Stimulated activated CD4-positive, alpha-beta T cell treated with anti-CD3 and anti-CD28 coated beads, Interleukin-1b, Interleukin-23, amount 100 ng/mL, for 4 hours (primary cell): ENCODE measurements at places on chromosomes 3 and 15.

DNA sequence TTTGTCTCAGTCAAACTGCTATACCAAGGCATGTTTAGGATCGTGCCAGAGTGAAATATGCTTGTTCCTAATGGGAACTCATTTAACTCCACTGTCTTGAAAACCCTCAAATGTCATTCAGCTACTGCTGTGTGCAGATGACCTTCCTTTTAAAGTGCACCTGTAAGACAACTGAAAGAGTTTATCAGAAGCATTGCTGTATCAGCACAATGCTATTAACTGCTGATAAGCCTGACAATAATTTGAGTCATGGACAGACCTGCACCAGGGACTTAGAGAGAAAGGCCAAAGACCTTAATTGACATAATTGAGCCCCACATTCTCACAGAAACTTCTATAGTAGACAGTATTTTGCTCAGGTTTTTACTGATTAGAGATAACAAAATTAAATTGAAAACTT is 557.9 kb downstream of the DIPK2A start:
- no peak for DNase-seq

- no peak for DNase-seq
These were observed 23.6 kb upstream of the CSPG4 start for GRCh38 chr15:75736256-75736655.

DNA sequence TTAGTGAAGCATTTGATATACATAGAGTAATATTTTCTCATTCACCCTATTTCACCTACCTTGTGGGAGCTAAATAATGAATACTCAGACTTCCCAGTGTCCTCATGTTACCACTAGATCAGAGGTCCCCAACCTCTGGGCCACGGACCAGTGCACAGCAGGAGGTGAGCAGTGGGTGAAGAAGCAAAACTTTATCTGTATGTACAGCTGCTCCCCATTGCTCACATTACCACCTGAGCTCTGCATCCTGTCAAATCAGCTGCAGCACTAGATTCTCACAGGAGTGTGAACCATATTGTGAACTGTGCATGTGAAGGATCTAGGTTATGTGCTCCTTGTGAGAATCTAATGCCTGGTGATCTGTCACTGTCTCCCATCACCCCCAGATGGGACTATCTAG is 79.4 kb downstream of the RETNLB start:
- no peak for DNase-seq

DNA sequence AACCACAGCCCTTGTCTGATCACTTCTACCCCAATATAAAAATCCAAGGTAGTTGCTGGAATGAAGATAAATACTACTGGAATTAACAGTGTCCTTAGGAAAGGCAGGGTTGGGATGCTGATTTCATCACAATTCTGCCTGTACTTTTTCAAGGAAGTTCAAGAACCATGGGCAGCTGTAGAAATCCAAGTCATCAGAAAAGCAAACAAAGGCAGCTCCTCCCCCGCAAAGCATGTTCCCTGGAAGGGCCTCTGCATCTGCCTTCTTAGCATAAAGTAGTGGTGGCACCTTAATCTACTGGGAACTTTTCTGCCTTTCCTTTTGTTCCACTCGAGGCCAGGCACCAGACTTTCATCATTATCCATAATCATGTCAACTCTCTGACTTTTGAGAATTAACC is 54.4 kb downstream of the ERC2 start:
- no peak for DNase-seq

GRCh38 chr15:73330206-73331051 is 38.3 kb downstream of the HCN4 start:
- DNase-seq: no peak

GRCh38 chr3:192758654-192759053 is 31.3 kb upstream of the FGF12 start:
- no peak for DNase-seq

GRCh38 chr3:185317674-185318073 is 45.3 kb upstream of the MAP3K13 start:
- DNase-seq: no peak

DNA sequence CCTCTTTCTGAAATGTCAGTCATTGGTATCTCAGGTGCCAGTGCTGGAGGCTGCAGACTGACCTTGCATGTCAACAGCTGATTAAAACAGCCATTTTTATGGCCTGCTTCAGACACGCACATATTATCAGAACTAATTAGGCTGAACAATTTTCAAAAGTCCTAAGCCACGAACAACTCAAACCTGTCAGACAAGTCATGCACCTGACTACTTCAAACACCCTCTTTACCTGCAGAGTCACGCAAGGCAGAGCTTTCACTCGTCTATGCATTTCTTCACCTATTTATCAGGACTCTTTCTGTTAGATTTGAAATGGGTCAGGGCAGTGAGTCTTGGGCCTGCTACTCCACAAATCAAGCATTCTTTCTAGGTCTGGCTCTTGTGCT is 26.7 kb downstream of the CLK3 start:
- DNase-seq: no peak

- DNase-seq: peak; percentile 47
These were observed 156.7 kb downstream of the KLF13 start for GRCh38 chr15:31483053-31483985.

DNA sequence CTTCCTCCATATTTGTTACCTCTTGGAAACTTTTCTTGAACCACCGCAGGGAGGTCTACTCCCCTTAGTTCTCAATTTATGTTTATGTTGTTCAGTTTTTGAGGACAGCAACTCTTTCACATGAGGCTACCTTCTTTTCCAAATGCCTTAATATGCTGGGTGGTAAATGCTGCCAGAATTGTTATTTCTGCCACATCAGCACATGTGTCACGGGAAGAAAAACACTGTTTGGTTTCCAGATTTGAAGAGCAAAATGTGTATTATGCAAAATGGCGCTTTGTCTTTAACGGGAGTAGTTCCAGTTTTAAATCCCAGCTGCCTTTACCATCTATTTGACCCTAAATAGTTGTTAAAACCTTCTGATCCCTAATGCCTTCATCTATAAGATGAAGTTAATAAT is 606.2 kb upstream of the TBL1XR1 start:
- no peak for DNase-seq

- no peak for DNase-seq
These were observed 52.6 kb downstream of the CNTN3 start for GRCh38 chr3:74561881-74562280.

DNA sequence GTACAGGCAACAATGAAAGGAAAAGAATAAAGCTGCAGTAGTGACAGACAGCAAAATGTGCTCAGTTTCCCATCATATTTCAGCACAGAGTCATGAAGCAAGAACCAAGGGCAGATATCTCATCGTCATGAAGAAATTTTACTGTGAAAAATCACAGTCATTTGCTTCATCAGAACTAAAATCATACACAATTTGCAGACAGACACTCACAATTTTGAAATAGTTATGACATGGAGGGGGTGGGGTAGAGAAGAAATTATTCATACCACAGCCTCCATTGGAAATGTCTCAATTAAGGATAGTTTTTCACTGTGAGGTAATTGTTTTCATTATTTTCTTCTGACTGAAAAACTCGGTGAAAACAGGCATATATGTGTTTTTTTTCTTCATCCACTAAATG is 78.8 kb upstream of the CNTN3 start:
- DNase-seq: no peak

DNA sequence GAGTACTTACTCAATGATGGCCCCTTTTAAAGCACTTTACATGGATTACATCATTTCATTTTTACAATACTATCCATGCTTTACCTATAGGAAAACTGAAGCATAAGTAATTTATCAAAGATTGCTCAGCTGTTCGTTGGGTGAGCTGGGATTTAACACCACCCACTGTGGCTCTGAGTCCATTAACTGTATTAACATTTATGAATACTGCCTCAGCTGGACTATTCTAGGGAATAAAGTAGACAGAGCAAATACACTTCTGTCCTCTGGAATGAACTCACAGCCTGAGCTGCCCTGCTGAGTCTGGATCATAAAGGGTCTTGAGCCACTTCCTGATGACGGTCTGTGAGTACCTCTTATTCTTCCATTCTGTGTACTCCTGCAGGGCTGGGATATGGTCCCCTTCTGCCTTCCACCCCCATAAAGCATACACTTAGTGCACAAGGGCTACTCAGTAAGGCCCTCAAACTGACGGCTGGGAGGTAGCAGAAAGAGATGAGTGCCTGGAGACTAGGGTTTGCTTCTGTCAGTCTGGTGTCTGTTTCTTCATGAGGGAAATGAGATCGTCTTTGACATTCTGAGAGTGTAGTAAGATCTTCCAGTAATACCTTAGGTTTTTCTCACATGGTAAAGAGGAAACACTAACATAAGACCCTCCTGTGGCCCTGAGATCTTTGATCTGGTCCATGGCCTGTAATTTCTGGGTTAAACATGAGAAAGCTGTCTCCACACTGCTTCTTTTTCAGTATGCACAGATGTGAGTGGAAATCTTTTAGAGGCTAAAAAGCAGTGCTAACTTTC is 12.6 kb upstream of the ST6GAL1 start:
- no peak for DNase-seq

DNA sequence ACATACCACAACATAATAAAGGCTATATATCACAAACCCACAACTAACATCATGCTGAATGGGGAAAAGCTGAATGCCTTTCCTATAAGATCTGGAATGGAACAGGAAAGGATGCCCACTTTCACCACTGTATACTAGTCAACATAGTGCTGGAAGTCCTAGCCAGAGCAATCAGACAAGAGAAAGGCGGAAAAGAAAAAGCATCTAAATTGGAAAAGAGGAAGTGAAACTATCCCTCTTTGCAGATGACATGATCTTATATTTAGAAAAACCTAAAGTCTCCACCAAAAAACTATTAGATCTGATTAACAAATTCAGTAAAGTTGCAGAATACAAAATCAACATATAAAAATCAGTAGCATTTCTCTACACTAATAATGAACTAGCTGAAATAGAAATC is 14.6 kb upstream of the PIK3CA start:
- no peak for DNase-seq

- no peak for DNase-seq
These were observed 142.8 kb downstream of the IGF1R start for GRCh38 chr15:98791046-98791701.

DNA sequence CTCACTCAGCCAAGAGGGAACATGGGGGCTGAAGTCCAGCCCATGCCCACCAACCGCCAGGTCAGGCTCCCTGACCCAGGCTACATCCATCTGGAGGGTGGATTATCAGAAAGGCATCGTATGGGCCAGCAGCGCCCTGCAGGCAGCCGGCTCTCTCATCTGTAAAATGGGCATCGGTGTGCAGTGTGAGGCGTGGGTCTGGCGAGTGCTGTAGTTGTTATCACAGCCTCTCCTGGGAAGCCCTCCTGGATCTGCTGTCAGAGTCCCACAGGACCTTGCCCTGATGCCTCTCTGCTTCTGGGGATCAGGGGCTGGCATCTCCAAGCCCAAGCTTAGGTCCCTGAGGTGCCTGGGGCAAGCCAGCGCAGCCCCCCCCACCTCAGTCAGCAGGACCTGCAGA is 27.4 kb downstream of the CFAP100 start:
- DNase-seq: no peak
